Stimulated activated CD4-positive, alpha-beta T cell treated with anti-CD3 and anti-CD28 coated beads, Interleukin-12 subunit alpha, Interleukin-12 subunit beta, amount 100 ng/mL, for 48 hours (primary cell): ENCODE measurements at places on chromosomes 7 and 10.

- no peak for DNase-seq
Observed at GRCh38 chr7:37908221-37908788, 8.3 kb downstream of the SFRP4 start.

DNA sequence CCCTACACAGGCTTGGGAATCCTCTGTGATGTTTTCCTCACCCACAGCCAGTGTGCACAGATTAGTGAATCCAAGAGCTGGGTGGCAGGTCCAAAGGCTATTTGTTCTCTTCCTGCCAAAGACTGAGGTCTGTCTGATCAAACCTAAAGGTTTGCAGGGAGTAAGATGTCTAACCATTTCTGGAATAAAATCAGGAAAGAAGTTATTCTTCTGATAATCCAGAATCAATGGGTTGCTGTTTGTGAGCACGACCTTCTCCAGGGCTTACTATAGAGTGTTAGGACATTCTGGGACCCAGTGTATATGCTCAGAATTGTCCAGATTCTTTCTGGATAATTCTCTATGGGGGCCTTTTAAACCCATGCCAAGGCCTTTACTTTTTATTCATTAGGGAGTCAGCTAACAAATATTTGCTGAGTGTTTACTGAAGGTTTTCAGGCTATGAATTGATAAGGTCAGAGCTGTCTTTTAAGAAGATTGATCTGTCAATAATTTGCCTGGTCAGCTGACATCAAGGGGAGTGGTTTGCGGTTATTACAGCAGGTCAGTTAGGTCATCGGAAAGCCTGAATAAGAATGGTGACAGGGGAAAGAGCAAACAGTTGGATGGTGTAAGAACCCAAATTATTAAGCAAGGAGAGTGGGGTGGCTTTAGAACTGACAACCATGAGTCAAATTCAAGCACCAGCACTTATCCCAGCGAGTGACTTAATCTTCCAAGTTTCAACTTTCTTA is 7.5 kb upstream of the TECTB start:
- no peak for DNase-seq

- DNase-seq = no peak
Observed at GRCh38 chr10:116311016-116311415, 13.2 kb upstream of the CCDC172 start.

- no peak for DNase-seq
Observed at GRCh38 chr10:4717670-4718069, 108.3 kb upstream of the AKR1E2 start.

GRCh38 chr7:159091041-159091440 is 53.6 kb downstream of the VIPR2 start:
- no peak for DNase-seq

DNA sequence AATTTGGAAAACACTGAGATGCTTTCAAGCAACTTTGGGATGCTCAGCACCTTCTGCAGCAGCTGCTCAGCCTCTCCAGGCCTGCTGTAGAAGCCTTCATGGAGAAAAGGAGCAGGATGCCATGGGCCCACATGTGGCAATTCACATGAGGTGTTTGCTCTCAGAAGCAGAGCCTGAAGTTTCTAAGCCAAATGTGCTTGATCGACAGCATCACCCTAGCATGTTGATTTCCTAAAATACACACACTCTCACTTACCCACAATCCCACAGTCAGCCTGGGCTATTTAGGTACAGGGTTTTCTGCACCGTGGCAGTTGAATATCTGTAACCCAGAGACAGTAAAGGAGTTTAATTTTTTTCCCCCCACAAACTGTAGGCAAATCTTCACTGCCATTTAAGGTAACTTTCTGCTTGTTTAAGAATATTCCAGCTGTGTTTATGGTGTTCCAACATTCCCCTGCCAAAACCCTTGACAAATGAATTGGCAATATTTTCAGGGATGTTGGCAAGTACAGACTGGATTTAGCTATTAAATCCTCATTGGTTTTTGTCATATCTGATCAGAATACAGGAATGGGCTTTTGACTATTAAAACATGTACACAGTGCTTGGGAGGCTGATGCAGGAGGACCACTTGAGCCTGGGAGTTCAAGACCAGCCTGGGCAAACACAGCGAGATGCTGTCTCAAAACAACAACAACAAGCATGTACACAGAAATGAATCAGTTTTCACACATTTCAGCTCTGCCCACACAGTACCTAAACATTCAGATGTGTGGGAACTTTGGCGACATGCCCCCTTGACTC is 244.2 kb downstream of the CELF2 start:
- DNase-seq = no peak

DNA sequence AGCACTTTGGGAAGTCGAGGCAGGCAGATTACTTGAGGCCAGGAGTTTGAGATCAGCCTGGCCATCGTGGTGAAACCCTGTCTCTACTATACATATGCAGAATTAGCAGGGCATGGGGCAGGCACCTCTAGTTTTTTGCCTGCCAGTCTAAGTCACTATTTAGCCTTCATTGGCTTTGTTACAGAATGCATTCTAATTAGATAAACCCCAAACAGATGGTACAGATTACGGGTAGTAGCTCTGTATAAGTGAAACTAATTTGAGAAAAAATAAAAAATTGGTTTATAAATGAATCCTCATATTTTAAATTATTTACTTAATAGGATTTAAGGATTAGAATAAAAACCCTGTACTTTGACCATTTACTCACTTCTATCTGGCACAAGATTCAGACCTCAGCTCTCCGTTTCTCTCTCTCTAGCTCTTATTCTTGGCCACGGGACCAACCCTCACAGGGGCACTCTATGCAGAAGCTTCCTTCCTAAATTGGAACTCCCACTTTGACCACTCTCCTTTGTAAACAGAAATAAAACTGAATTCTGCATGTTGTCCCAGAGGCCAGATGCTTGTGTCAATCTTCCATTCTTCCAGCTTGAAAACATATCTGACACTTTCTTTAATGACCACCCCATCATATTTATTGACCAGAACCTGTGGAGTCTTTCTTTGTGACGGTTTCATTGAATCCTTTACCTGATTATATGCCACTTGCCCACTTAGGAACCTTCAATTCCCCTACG is 26.8 kb downstream of the BET1 start:
- no peak for DNase-seq

GRCh38 chr7:67758551-67758950 is 761.9 kb downstream of the TYW1 start:
- no peak for DNase-seq

- DNase-seq = no peak
Observed at GRCh38 chr10:79142064-79142491, 73.3 kb downstream of the ZMIZ1 start.

- DNase-seq = no peak
Observed at GRCh38 chr10:110747609-110748464, 103.7 kb downstream of the RBM20 start.

GRCh38 chr10:7561216-7561893 is 105.4 kb downstream of the ITIH5 start:
- no peak for DNase-seq

DNA sequence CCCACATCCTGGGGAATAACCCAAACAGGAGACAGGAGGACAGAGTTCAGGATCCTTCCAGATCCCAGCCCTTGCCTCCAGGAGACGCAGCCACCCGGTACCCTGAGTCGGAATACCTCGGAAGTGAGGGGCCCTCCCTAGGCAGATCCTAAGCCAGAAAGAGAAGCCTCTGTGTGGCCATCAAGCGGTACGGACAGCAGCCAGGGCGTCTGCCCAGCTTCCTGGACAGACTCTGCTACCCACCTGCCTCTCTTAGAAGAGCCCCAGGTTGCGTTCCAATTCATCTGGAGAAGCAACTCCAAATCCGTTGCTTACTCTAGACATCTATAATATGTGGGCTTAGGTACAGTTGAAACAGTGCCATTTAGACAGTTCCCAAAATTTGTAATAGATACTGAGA is 220.2 kb upstream of the SH2B2 start:
- DNase-seq = no peak
